ENCODE measurements at places on chromosomes 6 and 20. TPM values are rescaled to one million over a fixed set of nuclear protein-coding genes. Genes with fewer than 3 reads are reported as not detected.

The PNLDC1 gene
- total RNA-seq: 0.51 TPM

The ARFGEF3 gene
- total RNA-seq: 0.33 TPM

The TFAP2B gene
- total RNA-seq: not detected

The SLC22A3 gene
- total RNA-seq: 20.8 TPM

The PXMP4 gene
- 12.9 TPM for total RNA-seq

The WFDC12 gene
- total RNA-seq: not detected

The FKBP5 gene
- 68.7 TPM for total RNA-seq

The CRYBG1 gene
- 3.0 TPM for total RNA-seq

The MLIP gene
- total RNA-seq: not detected

The TRIM15 gene
- not detected for total RNA-seq

The ADGRG6 gene
- 5.8 TPM for total RNA-seq

The CABLES2 gene
- 6.2 TPM for total RNA-seq

The TREM2 gene
- total RNA-seq: 3.1 TPM

The LHFPL5 gene
- not detected for total RNA-seq

The PCK1 gene
- total RNA-seq: 0.47 TPM

The BPIFA3 gene
- total RNA-seq: not detected

The PTPRA gene
- 76.5 TPM for total RNA-seq

The SLC4A11 gene
- 1.8 TPM for total RNA-seq

The SIRPB1 gene
- 1.4 TPM for total RNA-seq

The ARMC2 gene
- 14.7 TPM for total RNA-seq

The SLC17A1 gene
- not detected for total RNA-seq

The OR2J3 gene
- not detected for total RNA-seq

The SALL4 gene
- 0.57 TPM for total RNA-seq
